ENCODE measurements at places on chromosomes 7 and 10.

DNA sequence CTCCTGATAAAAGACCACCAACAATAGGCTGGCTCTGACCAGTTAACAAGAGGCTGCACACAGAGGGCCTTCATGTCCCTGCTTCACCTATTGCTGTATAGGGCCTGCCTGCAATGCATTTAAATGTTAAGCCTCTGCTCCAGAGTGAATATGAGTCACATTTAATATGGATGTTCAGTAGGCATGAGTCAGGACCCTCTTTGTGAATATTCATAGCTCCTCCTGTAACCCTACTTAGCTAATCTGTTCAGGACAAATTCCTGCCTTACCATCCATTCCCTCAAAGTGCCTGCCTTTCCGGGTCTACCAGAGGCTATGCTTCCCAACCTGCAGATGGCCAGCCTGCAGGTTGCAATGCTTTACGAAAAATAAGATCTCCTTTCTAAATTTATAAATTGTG is 32.5 kb downstream of the ARHGAP22 start:
- DNase-seq = no peak

DNA sequence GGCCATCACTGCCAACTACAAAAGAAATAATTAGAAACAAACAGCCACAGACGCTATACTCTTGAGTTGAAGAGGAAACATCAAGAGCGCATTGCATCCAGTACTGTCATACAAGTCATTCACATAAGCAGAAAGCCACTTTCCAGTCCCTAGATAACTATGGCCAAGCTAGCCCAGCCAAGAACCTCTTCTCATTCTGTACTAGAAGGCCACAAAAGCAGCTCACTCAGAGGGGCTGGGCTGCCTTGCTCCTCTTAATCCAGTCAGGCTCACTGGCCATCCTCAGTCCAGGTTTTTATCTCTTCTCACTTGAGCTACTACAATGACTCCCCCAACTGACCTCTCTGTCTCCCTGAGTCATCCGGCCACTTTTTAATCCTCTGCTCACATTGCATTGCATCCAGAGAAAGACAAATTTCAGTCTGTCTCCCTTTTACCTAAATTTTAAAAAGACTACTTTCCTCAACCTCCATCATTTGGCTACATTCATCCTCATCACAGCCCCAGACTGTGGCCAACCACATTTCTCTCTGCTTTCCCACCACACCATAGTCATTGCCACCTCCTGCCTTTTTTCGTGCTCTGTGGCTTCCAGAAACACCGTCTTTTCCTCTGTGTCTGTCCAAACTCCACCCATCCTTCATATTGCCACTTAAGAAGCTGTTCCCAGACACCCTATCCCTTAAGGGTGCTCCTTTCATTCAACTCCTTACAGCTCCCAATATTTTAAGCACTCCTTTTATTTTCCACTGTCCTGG is 25.0 kb downstream of the PPP1R3C start:
- no peak for DNase-seq

DNA sequence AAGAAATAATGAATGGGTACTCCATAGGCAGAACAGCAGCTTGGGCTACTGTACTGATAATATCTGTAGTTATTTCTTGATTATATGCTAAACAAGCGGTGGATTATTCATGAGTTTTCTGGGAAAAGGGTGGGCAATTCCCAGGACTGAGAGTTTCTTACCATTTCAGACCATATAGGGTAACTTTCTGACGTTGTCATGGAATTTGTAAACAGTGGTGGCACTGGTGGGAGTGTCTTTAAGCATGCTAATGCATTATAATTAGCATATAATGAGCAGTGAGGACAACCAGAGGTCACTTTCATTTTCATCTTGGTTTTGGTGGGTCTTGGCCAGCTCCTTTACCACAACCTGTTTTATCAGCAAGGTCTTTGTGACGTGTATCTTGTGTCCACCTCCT is 399.7 kb downstream of the CDC14C start:
- DNase-seq = no peak

DNA sequence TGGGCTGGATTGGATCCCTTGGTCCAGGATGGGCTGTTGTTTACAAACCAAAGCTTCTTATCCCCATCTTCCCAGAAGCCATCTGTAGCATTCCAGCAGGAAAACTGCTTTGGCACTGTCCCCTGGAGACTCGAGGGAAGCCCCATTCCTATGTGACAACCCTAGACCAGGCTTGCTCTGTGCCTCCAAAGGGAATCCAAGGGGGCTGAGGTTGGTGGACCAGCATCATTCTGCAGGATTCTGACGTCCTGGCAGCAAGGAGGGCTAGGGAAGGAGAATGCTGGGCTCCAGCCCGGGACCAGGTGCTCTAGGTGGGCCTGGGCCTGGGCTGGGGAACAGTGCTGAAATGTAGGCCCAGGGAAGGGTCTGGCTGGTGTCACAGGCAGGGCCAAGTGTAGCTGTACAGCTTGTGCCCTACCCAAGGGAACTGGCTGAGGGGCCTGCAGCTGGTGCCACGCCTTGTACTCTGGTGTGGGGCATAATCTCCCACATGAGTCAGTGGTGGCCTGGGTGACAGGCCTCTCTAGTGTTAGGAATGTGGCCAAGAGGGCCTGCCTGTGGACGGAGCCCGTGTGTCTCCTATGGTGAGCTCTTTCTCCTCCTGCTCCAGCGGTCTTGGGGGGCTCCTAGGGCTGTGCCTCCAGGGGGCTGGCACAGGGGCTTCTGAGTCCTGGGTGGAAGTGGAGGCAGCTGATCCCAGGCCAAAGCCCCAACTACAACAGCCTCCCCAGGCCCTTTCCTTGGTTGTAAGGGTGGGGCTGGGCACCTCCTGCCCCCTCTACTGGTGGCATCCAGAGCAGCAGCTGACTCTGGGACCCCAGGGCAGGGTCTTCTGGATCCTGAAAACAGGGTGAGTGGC is 25.2 kb downstream of the TRIM8 start:
- peak; percentile 71 for DNase-seq

All from LoVo (cell line).